AG04449 (cell line): ENCODE measurements at places on chromosomes 6 and 20.

GRCh38 chr6:135299256-135299655, 118.1 kb downstream of the MYB start:
- DNase-seq: peak; percentile 33

GRCh38 chr6:79257381-79258205, 23.1 kb upstream of the HMGN3 start:
- DNase-seq: no peak

GRCh38 chr6:79878142-79878748, 69.1 kb downstream of the ELOVL4 start:
- DNase-seq: no peak

GRCh38 chr6:37050045-37050853, 44.8 kb downstream of the FGD2 start:
- DNase-seq: no peak

DNA sequence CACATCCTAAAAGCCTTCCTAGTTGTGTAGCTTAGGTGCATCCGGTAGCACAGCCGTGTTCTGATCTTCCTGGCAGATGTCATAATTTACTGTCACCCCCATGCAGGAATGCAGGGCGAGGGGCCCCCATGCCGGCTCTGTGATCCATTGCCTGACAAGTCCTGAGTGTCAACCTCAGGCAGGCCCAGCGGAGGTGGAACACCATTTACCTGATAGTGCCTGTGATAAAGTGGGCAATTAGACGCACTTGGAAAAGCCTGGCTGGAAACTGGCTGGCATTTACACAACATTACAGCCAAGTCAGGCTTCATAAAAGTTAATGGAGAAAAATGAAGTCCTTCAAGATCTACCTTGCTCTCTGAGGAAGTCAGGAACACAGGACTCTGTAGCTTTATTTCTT, 521.4 kb upstream of the JAG1 start:
- no peak for DNase-seq

DNA sequence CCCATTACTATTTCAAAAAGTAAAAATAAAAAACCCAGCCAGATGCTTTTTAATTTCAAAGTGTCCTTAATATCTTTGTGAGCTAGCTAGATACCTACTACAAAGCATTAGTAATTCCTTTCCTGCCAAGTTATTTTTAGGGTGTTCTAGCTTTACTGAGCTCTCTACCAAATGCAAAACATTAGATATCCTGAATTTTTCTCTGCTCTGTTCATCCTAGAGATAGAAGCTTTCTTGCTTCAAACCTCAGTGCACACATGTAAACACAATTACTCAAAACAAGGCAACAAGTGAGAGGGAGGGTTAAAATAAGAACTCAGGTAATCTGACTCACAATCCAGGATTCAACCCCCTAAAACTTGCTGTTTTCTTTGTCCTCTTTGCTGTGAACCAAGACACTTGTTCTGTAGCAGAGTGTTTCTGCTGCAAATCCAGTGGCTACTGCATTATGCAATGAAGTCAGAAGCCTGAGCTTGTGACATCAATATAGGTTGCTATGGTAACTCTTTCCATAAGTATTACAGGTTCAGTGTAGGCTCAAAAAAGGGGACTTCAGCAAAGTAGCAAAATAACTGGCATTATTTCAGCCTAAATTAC, 72.6 kb upstream of the STXBP5 start:
- DNase-seq: no peak

DNA sequence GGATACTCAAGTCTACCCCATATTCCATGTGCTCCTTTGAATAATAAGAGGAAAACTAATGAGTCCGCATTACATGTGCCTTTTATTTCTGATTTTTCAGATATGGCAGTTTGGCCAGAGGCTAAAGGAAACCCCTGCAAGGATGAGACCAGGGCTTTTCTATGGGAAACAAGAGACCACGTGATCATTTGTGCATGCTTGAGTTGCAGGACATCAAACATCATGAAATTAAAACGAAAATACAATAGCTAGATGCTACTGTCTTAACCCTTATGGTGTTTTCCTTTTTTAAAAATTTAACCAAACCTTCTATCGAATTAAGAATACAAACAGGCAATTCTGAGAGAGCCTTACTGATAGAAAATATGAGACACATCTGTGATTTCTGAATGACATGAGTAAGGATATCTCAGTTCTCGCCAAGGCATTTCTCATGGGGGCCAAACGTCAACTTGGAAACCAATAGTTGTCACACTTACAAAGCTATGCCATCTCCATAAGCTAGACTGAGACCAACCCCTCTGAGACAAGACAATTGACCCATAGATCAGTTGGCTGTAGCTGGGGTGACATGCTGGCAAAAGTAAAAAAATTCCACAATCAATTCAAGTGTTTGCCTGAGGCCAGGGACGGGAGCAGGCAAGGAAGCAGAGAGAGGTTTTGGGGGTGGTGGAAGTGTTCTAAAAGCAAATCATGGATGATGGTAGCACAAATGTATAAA, 52.8 kb downstream of the RIPOR2 start:
- DNase-seq: no peak
